ENCODE measurements at places on chromosomes 12 and 14. TPM values are rescaled to one million over a fixed set of nuclear protein-coding genes. Genes with fewer than 3 reads are reported as not detected.
A peak's percentile ranks its signal among the peaks of the same experiment; 100 is the strongest.

GRCh38 chr12:132747896-132748295, 13.7 kb downstream of the ANKLE2 start:
- ATAC-seq = no peak

DNA sequence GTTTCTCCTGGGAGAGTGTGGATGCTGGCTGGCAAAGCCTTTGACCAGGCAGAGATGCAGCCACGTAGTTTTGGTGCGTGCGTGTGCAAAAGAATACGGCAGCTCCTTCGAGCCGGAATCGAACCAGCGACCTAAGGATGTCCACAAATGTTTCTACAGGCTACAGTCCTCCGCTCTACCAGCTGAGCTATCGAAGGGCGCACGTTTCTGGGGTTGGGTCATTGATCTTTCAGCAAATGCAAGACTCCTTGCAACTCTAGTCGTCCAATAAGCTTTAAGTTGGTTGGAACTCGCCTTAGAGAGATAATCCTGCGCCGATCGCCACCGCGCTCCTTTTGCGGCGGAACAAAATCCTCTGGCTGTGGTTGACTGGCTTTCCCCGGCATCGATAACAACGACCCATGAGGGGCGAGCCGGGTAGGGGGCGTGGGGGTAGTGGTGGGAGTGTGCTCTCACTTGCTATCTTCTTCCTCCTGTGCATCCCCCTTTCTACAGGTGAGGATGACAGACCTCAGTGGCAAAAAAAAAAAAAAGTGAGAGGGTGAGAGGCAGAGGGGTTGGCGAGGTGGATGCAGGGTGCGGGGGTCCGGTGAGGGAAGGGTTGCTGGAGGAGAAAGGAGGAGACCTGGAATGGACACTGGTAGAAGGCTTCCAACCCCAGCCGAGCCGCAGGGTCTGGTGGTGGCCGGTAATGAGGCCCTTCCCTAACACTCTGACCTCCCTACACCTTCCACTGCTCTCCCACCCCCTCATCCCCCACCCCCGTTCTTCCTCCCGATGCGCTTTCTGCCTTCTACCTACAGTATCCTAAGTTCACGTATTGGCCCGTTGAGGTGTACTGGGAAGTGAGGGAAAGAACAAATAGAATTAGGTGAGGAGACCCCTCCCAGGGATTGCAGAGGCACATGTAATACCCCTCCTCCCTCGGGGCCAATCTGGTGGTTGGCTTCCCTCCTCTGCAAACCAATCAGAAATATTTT, 11.8 kb upstream of the OR6S1 start:
- no peak for ATAC-seq

- ATAC-seq = no peak
These were observed 56.3 kb upstream of the SLC8A3 start for GRCh38 chr14:70245026-70245425.

GRCh38 chr12:1435044-1435443, 159.3 kb downstream of the FBXL14 start:
- ATAC-seq = no peak

GRCh38 chr14:33045760-33046159, 107.1 kb downstream of the NPAS3 start:
- no peak for ATAC-seq

DNA sequence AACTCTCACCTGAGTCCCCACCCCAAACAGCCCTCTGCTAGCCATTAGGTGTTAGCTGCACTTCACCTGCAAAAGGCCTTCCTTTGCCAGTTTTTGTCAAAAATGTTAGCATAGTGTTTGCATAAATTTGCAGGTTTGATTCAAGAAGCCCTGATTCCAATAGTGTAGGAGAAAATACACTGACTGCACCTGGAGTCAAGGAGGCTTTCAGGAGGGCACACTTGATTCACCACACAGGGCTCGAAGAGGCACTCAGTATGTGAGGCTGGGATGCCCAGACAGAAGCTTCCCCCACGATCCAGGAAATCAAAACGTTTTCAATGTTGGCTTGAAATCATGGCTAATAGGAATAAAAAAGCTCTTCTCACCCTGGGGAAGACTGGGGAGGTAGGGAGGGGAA, 40.5 kb upstream of the DDX11 start:
- ATAC-seq = no peak

DNA sequence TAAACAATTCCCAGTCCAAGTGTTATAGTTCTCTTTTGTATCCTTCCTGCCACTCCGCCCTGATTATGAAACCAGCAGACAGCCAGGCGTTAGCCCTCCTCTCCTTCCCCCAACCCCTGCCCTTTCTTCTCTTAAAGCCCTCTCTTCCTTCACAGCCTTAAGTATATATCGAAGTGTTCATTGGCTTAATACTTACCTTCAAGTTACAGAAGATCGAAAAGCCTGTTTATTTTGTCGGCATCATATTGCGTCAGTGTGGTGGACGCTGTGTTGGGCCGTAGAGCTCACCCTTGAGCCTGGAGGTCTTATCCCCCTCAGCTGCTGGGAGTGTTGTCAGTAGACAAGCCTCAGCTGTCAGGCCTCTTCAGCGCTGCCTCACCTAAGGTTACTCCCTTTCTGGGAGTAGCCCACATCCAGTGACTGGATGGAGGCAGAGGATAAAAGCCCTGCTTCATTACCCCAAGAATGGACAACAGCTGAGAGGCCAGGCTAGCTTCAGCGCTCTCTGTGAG, 36.2 kb downstream of the CMAS start:
- ATAC-seq = peak; percentile 15

DNA sequence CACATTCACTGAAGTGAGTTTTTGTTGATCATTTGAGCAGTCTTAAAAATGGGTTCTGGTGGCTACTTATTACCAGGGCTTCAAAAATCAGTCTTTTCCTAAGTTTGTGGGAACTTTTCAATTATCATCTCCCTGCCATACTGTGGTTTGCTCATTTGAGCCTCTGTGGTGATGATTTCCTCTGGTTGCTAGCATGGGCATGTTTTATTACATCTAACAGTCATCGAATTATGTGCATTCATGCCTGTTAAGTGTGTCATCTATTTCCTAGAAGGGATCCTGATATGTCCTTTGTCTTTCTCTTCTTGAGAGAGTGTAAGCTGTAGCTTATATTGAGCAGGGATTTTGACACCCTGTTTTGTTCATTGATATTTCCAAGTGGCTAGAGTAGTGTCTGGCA, 116.8 kb downstream of the WIF1 start:
- ATAC-seq = peak; percentile 75

DNA sequence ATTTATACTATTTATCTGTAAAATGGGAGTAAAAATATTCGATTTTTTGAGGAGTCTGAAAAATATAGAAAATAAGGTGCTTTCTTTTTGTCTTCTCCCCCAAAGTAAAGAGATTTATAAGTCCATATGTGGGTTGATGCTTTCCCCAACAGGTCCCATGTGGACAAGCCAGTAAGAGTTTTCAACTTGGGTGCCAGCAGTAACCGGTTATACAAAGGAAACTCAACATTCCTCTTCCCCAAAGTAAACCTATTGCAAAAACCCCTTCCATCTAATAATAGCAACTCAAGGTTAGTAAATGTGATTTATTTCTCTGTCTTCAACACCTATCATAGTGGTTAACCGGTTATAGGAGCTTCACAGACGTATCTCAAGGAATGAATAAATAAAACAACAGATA, 1206.9 kb upstream of the SEL1L start:
- ATAC-seq = no peak

DNA sequence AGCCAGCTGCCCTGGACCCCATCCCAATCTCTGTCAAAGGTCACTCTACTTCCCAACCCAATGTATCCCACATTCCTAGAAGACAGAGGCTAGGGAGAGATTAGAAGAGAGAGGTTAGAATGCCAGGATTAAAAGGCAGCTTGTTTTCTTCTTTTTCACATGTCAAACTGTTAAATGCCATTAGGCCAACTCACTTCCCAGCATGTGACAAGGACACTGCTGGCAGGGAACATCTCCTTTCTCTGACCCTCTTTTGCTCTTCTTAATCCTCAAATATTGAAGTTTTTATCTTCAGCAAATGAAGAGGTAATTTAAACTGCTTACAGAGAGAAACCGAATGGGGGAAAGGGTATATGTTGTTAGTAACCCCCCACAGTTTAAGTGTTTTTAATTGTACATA, 89.1 kb downstream of the BBS10 start:
- no peak for ATAC-seq

- ATAC-seq = no peak
These were observed 80.5 kb upstream of the PCED1B start for GRCh38 chr12:46998811-46999368.

- ATAC-seq = peak; percentile 69
These were observed 3.7 kb upstream of the DHRS4L2 start for GRCh38 chr14:23984891-23985602.

- ATAC-seq = no peak
These were observed 139.8 kb upstream of the PWP1 start for GRCh38 chr12:107545737-107546353.

GRCh38 chr12:10075451-10075850, 23.3 kb downstream of the CLEC1A start:
- no peak for ATAC-seq

DNA sequence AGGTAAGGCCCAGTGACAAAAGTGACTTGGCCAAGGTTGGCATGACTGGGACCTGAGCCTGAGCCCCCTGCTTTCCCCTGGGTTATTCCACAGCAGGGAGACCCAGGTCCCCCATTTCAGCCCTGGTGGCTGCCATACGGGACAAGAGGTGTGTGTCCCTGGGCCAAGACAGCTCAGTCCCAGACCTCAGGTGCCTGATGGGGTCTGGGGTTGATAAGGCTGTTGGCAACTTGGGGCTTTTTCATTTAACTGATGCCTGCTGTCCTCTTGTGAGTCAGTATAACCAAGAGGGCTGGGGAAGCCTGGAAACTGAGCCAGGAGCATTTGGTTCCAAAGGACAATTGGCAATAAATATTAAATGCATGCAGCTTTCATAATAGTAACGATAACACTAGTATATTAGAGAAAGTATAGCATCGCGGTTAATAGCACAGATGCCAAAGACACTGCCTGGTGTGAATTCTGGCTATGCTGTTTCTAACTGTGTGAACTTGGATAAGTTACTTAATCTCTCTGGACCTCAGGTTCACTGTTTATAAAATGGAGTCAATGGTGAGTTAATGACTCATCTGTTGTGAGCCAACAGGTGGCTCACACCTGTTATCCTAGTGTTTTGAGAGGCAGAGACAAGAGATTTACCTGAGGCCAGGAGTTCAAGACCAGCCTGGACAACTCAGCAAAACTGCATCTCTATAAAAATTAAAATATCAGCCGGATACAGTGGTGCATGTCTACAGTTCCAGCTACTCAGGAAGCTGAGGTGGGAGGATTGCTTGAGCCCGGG, 898 bp downstream of the SDSL start:
- ATAC-seq = no peak

DNA sequence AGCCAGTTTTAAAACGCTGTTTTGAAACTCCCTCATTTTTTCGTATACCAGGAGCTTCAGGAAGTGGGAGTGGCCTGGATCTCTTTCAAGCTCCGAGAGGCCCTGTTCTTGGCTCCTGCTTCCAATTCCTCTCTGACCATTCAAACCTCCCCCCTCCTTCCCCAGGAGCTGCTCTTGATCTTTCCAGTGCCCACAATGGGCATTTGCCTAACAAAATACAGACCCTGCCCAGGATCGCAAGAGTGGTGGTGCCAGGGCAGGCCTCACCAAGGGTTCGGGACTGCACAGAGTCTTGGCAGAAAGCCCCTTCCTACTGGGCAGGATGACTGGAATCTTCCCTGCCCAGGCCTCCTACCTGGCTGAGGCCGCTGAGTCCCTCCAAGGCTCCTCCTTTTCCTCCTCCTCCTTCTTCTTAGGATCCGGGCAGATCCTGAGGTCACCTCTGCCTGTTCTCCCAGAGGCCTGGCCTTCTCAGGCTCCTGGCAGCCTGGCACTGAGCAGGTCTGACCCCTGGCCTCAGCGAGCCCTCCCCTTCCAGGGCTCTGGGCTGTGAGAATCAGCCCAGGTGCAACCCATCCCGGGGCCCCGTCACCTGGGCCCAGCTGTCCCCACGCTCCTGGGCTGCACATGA, 46.9 kb upstream of the NOS1 start:
- peak; percentile 32 for ATAC-seq

GRCh38 chr14:99744199-99744872, 48.9 kb upstream of the EML1 start:
- ATAC-seq = no peak

DNA sequence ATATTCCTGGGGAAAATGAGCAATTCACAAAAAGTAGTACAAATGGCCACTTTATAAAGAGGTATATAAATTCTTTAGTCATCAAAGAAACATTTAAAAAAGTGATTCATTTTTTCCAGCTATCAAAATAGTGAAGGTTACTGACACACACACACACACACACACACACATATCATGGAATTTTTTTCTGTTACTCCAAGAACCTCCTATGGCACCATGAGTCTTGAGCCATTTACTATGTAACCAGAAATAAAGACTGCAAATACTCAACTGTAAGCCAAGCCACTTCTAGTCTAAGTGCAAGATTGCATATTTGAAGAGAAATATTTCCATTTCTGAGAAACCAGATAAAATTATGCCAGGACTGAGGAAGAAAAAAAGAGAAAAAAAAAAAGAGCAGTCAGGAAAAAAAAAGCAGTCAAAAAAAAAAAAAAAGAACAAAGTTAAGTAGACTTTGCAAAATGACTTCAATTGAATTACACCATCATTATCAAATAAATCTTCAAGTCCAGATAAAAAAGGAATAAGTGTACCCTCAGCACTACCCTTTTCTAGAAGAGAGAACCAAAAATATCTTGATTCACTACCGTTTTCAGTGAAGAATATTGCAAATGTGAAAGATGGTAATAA, 275.7 kb downstream of the DAD1 start:
- no peak for ATAC-seq

GRCh38 chr14:22472935-22473854, 115.8 kb downstream of the DAD1 start:
- no peak for ATAC-seq

DNA sequence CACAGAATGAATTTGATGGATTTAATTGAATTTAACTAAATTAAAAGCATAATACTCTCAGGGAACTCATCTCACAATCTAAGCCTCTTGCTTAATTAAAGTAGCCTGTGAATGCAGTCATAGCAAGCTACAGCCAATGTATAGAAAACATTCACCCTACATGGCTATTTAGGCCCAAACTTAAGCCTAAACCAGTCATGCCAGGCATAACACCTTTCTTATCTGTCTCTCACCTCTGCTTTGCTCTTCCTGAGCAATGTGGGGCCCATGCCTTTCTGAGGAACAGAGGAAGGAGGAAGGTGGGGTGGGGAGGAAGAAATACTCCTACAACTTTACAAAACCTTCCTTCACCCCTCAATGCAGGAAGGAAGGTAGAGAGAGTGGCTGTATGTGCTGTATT, 29.1 kb downstream of the IFNG-AS1 start:
- ATAC-seq = no peak

Gene MIP
- not detected for total RNA-seq

Gene TAS2R10
- 0.16 TPM for total RNA-seq

Gene SOAT2
- total RNA-seq = not detected

Gene TCL1B
- total RNA-seq = not detected

Gene ZNF664
- 38.4 TPM for total RNA-seq

Gene ENDOU
- 66.9 TPM for total RNA-seq

Gene STAC3
- total RNA-seq = 1.1 TPM

Gene NYNRIN
- total RNA-seq = 6.1 TPM

Gene GLIPR1L2
- 0.24 TPM for total RNA-seq

Gene NELL2
- total RNA-seq = 3.0 TPM

Gene AQP6
- not detected for total RNA-seq

Gene REM2
- total RNA-seq = 0.32 TPM

Gene NUP37
- 33.7 TPM for total RNA-seq

Gene ANG
- total RNA-seq = 2.3 TPM

Gene LRRIQ1
- total RNA-seq = 0.20 TPM

Gene ACSM4
- total RNA-seq = not detected

Gene PSMB11
- not detected for total RNA-seq

Gene KRT74
- total RNA-seq = 0.12 TPM

Gene NPC2
- 100 TPM for total RNA-seq

Gene LUM
- total RNA-seq = 8.4 TPM
